ENCODE measurements at places on chromosomes 4 and X.
A peak's percentile ranks its signal among the peaks of the same experiment; 100 is the strongest.

DNA sequence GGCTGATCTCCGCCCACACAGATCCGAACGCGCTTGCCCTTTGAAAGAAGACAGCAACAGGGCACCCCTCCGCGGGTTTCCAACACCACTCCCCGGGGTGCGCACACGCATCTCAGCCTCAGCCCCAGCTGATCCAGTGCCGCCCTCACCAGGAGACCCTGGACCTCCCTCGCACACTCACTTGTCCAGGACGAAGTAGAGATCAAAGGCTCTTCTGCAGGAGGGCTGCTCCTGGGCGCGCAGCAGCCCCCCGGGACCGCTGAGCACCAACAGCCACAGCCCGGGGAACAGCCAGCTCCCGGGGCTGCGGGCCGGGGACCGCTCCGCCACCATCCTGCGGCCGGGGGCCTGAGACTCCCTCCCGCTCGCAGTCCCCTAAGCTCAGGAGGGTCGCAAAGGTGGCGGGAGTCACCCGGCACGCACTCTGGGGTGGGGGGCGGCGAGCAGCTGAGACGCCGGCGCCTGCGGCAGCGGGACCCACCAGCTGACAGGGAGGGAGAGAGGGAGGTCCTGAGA, 743 bp downstream of the ANTXR2 start:
- peak; percentile 21 for DNase-seq

- DNase-seq = no peak
Observed at GRCh38 chr4:19262467-19262866, 989.2 kb upstream of the SLIT2 start.

- DNase-seq = no peak
Observed at GRCh38 chr4:170278460-170278859, 188.7 kb upstream of the AADAT start.

DNA sequence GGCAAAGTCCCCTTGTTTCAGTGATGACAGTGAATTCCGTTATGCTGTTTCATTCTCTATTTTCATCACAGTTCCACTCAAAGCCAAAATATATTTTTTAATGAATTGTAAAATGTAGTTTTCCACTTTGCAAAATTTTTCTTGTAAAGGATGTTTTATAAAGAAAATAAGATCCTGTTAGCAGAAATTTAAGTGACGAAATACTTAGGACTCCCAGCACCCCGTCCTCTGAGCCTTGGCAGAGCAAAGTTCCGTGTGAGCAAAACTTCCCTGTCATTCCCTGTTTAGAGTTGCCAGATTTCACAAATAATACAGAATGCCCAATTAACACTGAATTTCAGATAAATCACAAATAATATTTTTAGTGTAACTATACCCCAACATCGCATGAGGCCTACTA, 81.0 kb upstream of the RBPJ start:
- no peak for DNase-seq

Measured in stimulated activated CD8-positive, alpha-beta memory T cell treated with anti-CD3 and anti-CD28 coated beads, Interleukin-2, amount 100 ng/mL, for 1 hour (primary cell).